ENCODE measurements at places on chromosomes 12 and 14.

- DNase-seq, result no peak
Observed at GRCh38 chr14:34318014-34318413, 144.0 kb downstream of the SPTSSA start.

GRCh38 chr12:104486943-104487819, 30.4 kb downstream of the CHST11 start:
- DNase-seq, result peak; percentile 49

GRCh38 chr12:111126331-111126730, 206.0 kb upstream of the MYL2 start:
- DNase-seq, result peak; percentile 12

GRCh38 chr12:89999699-90000505, 291.3 kb upstream of the ATP2B1 start:
- no peak for DNase-seq

DNA sequence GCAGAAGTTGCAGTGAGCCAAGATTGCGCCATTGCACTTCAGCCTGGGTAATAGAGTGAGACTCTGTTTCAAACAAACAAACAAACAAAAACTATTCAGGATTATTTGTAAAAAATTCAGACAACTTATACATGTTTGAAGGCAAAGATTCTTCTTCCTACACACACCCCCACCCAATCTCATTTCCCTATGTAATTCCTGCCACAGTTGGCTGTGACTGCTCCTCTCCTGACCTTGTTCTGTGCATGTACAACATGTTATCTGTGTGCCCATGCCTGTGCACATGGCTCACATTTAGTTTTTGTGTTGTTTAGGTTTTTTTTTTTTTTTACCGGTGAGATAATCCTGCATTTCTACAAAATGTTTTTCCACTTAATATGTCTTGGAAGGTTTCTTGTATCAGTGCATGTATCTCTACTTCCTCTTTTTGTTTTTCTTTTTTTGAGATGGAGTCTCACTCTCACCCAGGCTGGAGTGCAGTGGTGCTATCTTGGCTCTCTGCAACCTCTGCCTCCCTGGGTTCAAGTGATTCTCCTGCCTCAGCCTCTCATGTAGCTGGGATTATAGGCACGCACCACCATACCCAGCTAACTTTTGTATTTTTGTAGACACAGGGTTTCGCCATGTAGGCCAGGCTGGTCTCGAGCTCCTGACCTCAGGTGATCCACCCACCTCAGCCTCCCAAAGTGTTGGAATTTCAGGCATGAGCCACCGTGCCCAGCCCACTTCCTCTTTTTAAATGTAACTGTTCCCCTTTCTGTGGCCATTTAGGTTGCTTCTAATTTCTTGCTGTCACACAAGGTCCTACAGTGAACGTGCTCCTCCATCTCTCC, 8.7 kb downstream of the CFAP251 start:
- DNase-seq, result peak; percentile 43

- no peak for DNase-seq
Observed at GRCh38 chr14:70700955-70701585, 59.4 kb downstream of the TTC9 start.

DNA sequence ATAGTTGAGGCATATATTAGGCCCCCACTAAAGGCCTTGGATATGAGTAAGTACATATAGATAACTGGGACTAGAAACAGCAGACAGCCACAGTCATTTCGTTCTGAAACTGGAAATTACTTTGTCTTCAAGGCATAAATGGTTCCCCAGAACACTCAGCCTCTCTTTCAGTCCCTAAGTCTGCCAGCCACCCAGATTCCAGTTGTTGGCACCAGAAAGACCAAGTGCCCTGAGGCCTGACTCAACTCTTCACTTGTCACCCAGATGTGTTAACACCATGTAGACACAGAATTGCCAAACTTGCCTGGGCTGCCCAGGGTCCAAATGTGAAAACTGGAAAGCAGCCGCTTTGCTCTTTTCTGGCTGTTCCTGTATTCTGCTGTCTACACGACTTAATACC, 3.0 kb upstream of the LGALS3 start:
- DNase-seq, result no peak

GRCh38 chr14:96231056-96231455, 25.0 kb upstream of the BDKRB1 start:
- DNase-seq, result no peak

- DNase-seq, result no peak
Observed at GRCh38 chr12:104026841-104027599, 23.0 kb downstream of the GLT8D2 start.

GRCh38 chr14:93533842-93534241, 103.1 kb downstream of the UNC79 start:
- peak; percentile 26 for DNase-seq

Measured in hematopoietic multipotent progenitor cell treated with erythropoietin and hydrocortisone succinate and interleukin-3 and kit ligand, for 6 days (in vitro differentiated cells).